ENCODE measurements at places on chromosomes 13 and 19.
A peak's percentile ranks its signal among the peaks of the same experiment; 100 is the strongest.

DNA sequence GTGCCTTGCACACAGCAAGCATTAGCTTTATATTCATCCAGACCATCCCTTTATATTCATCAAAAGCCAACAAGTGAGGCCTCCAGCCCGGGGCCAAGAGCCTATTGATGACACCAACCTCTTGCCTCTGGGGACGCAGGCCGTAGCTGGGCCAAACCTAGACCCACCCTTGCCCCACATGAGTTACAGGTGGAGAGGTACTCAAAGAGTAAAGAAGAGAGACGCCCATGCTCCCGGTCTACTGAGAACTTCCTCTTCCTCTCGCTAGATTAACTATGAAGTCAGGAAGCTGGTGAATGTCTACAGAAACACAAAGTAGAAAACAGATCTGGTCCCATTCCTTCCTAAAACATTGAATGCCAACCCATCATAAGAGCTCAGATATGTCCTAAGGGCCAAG, 3.8 kb upstream of the MLNR start:
- DNase-seq, result no peak

- DNase-seq, result no peak
Measured at GRCh38 chr13:110369400-110369799, 62.3 kb downstream of the COL4A2 start.

DNA sequence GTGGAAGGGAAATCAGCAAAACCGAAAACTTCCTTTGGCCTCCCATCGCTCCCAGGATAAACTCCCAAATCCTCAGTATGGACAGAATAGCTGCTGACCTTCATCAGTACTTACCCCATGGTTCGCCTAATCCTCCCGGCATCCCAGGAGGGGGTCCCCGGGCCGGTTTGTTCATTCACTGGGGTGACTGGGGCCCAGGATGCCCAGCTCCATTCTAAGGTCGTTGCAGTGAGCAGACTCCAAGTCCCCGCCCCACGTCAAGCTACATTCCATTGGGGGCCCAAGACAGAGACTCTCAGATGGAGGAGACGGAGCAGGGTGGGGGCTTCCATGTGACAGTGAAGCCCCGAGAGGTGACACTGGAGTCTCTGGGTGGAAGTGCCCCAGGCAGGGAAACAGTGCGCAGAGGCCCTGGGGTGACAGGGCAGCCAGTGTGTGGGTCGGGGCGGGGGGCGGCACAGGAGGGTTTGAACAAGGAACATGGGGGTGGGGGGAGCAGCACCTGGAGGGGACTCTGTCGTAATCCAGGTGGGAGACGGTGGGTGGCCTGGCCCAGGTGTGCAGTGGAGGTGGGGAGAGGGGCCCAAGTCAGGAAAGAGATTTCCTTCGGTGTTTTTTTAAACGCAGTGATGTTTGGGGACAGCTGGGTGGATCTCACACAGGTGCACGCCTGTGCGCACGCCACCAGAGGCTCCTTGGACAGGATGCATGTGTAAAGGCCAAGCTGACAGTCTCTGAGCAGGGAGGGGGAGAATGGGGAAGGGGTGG, 5.1 kb downstream of the SSBP4 start:
- no peak for DNase-seq

DNA sequence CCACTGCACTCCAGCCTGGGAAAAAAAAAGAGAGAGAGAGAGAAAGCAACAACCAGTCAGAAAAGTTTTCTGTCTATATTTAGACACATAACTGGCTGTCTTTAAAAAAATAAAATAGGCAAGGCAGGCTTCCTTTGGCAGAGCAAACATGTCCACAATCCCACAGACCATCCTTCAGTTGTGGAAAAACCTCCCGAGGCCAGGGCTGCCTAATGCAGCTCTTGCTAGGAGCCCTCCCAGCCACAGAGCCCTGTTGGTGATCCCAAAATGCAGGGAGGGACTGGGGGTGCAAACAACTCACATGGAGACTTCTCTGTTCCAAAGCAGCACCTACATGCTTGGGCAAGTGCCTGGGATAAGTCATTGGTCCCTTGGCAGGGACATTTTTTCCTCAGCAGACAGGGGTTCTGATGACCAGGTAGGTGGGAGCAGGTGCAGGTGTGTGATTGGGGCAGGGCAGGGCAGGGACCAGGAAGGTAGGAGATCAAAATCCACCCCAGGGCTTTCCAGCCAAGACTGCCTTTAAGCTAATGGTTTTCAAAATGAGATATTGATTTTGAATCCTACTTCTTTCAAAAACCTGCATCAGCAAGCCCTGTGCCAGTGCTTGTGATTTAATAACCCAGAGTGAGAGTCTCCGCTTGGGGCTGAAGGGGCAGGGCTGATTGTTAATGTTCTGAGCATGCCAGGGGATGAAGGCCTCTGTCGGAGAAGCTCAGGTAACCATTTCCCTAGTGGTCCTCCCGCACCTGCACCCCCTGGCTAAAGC, 178.5 kb downstream of the USP12 start:
- no peak for DNase-seq

DNA sequence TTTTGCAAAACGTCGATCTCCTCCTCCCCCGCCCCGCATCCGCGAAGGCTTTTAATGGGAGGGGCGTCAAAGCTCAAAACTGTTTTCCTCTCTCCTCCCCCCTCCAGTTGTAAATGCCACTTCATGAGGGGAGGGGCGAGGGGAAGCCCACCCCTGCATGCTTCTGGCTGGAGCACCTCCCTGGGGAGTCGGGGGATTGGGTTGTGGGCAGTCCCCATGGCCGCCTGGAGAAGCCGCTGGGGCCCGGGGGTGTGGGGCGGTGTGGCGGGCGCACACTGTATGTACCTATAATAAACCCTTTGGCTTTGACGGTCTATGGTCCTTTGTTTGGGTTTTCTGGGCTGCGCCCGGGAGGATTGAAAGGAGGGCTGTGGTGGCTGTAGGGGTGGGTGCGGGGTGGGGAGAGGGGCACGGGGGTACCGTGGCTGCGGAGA, 505 bp upstream of the SHKBP1 start:
- DNase-seq, result no peak

DNA sequence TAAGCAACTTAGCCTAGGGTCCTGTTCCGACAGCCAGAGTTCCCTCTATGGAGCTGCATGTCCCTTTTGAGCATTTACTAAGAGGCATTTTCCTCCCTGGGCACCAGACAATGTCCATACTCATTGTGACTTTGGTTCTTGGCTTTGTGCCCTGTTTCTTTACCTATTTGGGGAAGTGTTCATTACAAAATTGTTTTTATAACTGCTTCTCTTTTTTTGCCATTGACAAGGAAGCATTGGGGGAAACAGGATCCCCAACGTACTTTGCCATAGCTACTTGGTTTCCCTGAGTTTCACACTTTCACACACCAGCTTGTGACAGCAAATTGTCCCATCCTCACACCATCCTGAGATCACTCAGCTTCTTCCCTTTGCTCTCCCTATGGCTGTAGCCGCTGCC, 81.1 kb upstream of the SIAH3 start:
- DNase-seq, result no peak

DNA sequence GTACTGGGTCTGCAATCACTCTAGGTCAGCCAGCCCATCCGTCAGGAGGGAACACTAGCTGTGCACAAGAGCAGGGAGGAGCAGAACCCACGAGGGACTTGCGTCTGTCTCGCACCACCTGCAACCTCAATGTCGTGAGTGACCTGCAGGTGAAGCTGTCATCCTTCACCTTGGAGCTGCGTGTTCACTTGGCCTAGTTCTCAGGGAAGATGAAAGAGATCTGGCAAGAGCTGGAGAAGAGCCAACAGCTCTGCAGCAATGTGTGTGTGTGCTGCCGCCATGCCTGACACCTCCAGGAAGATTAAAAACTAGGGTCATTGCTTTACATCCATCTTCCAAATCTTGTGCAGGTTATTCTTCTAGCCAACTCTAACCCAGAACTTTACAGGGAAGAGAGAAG, 117.6 kb upstream of the MRI1 start:
- no peak for DNase-seq

DNA sequence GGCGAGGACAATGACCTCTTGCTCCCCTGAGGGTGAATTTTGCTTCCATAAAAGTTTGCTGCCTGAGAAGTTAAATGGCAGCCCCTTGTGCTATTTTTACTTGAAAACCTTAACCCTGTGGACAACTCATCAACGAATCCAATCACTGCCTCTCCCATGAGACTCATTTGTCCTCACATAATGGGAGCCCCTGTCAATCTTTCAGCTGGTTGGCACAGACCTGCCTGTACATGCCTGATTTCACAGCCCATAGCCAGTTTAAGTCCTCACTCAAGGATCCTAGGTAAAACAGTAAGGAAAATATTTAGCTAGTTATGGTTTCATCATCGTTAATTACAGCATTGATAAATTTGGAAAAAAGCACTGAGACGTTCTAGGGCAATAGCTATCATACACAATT, 207.4 kb downstream of the NHLRC3 start:
- DNase-seq, result no peak

DNA sequence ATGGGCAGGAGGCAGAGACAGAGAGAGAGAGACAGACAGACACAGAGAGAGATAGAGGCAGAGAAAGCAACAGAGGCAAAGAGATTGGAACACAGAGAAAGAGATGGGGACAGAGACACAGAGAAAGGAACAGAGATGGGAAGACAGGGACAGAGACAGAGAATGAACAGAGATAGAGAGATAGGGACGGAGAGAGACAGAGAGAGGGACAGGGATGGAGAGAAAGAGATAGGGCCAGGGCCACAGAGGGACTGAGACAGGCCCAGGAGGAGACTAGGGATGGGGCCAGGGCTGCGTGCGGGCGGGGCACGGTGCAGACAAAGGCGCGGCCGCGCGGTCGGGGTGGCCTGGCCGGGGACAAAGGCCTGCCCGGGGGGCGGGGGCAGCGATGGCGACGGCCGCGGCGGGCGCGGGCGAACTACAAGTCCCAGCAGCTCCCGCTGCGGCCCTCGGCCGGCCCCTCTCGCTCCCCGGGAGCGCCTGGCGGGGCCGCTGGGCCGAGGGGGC, at the start of gene ZNF358:
Gene ZNF358, plus strand, starts transcription at position 459 of the 507 bp plus-strand sequence. CDS start 3,140 bp downstream, outside the sequence.
- DNase-seq, result no peak

GRCh38 chr13:32228330-32229041, 86.7 kb downstream of the ZAR1L start:
- no peak for DNase-seq

DNA sequence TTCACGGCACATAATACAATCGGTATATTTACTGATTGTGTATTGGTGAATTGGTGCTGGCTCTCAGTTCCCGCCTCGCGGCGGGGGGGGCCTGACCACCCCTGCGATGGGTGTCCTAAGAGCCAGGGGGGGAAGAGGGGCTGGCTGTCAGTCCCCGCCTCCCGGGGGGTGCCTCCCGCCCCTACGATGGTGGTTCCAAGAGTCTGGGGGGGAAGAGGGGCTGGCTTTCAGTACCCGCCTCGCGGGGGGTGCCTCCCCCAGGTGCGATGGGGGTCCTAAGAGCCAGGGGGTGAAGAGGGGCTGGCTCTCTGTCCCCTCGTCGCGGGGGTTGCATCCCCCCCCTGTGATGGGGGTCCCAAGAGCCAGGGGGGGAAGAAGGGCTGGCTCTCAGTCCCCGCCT, 2321.8 kb upstream of the PCDH20 start:
- DNase-seq, result no peak

DNA sequence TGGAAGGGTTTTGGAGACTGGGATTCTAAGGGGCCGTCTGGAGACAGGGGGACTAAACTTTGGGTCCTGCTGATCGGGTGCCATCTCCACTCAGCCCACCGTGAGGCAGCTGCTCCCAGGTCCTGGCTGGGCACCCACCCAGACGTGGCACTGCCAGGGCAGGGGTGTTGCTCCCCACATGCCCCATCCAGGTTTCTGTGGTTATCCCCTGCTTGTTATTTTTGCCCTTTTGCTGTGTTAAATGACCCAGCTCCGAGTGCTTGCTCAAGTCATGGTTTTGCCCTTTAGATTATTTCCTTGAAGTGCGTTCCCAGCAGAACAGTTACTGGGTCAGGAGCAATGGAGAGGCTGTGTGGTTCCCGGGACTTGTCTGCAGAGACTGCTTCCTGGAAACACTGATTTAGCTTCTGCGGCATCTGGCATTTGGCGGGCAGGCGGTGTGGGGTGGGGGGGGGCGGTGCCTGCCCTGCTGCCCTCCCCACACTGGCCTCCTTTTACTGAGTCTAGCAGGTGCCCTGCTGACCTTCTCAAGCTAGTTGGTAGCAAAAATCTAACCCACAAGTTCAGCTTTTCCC, 1.9 kb downstream of the RAB11B start:
- DNase-seq, result no peak

DNA sequence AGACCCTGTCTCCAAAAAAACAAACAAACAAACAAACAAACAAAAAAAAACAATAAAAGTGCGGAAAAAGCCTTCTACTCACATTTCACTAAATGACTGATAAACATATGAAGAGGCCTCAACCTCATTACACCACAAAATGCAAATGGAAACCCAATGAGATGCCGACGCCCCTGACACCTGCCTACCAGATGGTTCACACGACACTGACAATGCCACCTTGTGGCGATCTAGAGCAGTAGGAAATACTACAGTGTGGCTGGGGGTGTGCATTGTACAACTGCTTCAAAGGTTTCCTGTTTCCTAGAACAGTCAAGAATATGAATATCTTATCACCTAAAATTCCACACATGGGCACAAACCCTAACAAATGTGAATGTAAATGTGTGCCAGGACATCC, 14.0 kb downstream of the SCGB2B2 start:
- DNase-seq, result no peak

GRCh38 chr19:7460562-7460966, 28.3 kb downstream of the PEX11G start:
- DNase-seq, result no peak

GRCh38 chr19:18284712-18285360, 3.4 kb upstream of the JUND start:
- no peak for DNase-seq

- no peak for DNase-seq
Measured at GRCh38 chr13:94495806-94496205, 16.3 kb upstream of the DCT start.

DNA sequence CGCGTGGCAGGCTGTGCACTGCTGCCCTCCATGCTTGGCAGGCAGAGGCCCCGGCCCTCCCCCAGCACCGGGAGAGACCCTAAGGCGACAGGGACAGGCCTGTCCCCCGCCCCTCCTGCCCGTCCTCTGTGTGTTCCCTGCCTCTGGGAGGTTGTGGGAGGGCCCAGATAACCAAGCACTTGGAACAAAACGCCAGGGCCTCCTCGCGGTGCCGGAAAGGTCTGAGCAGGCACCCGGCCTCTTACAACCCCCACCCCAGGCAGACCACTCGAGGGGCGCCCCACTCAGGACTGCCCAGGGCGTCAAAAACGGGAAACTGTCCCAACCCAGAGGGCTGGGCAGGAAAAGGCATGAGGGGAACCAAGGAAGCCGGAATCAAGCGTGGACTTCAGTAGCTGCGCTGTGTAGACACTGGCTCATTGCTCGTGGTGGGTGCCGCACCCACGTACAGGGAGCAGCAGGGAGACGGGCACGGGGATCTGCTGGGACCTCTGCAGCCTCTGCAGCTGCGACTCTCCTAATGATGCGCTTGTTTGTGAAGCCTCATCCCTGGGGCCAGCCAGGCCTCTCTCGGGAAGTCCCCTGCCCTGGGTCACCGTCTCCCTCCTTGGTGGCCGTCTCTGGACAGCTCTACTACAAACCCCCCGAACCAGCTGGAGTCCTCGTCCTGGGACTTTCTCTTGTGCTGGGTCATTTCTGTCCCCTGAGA, 20.0 kb downstream of the GNA11 start:
- no peak for DNase-seq

GRCh38 chr13:36819739-36820090, 693 bp downstream of the RFXAP start:
- DNase-seq, result peak; percentile 28
